ENCODE measurements at places on chromosomes 1 and 21.

DNA sequence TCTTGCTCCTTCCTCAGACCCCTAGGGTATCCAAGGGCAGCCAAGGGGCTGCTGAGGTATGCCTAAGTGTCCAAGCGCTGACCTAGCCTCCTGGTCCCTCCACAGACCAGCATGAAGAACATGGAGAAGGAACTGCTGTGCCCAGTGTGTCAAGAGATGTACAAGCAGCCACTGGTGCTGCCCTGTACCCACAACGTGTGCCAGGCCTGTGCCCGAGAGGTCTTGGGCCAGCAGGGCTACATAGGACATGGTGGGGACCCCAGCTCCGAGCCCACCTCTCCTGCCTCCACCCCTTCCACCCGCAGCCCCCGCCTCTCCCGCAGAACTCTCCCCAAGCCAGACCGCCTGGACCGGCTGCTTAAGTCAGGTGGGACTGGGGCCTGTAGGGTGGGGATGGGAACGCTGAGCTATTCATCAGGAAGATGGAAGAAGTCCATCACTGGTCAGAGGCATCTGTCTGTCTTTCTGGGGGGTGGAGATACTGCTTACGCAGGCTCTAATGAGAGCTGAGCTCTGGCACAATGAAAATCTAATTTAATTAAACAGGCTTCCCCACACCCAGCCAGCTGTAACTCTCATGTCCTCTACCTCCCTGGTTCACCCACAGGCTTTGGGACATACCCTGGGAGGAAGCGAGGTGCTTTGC is 1.8 kb downstream of the TRIM46 start:
- DNase-seq, result no peak

GRCh38 chr1:29384496-29385015 is 148.2 kb downstream of the PTPRU start:
- DNase-seq, result no peak

DNA sequence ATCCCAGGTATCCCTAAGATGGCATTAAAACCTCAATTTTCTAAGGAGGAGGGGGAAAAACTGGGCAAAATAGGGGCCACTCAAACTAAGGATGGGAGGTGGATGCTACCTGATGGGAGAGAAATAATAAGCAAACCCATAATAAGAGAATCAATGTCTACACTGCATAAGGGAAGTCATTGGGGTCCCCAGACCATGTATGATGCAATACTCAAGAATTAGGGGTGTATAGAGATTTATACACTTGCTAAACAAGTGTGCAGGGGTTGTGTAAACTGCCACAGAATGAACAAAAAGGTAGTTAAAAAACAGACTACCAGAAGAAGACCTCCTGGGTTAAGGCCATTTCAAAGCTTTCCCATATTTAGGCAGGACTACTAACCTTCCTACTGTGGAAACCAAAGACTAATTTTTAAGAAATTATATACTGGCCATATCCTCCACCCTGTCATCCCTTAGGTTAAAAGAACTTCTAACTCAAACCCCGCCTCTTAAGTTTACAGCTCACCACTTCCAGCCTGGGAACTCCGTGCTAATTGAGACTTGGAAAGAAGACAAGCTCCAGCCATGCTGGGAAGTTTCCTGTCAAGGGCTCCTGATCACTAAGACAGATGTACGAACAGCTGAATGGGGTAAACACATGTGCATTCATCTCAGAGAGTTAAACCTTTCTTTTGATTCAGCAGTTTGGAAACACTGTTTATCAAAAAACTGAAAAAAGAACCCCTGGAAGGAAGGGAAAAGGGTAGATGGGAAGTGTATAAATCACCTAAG is 64.4 kb upstream of the TLR5 start:
- DNase-seq, result no peak

GRCh38 chr1:119758584-119758983 is 10.1 kb downstream of the HMGCS2 start:
- no peak for DNase-seq

DNA sequence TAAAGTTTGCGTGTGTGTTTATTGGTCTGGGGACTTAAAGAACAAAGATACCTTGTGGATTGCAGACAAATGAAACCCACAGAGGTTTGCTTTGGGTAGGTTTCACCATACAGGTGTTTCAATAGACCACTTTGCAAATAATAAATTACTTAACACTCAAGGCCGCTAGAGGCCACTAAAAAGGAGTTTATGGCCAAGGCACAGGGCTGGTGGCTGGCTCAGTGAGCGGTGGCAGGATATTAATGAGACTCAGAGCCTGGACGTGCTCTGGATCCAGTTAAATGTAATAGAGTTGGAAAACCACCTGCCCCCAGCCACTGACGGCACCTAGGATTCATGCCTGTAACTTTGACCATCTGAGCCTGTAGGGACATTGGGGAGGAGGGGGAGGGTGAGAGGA is 44.5 kb downstream of the LRRC38 start:
- peak; percentile 44 for DNase-seq

- DNase-seq, result no peak
These were observed 29.0 kb upstream of the PLA2G2A start for GRCh38 chr1:20008391-20008841.

DNA sequence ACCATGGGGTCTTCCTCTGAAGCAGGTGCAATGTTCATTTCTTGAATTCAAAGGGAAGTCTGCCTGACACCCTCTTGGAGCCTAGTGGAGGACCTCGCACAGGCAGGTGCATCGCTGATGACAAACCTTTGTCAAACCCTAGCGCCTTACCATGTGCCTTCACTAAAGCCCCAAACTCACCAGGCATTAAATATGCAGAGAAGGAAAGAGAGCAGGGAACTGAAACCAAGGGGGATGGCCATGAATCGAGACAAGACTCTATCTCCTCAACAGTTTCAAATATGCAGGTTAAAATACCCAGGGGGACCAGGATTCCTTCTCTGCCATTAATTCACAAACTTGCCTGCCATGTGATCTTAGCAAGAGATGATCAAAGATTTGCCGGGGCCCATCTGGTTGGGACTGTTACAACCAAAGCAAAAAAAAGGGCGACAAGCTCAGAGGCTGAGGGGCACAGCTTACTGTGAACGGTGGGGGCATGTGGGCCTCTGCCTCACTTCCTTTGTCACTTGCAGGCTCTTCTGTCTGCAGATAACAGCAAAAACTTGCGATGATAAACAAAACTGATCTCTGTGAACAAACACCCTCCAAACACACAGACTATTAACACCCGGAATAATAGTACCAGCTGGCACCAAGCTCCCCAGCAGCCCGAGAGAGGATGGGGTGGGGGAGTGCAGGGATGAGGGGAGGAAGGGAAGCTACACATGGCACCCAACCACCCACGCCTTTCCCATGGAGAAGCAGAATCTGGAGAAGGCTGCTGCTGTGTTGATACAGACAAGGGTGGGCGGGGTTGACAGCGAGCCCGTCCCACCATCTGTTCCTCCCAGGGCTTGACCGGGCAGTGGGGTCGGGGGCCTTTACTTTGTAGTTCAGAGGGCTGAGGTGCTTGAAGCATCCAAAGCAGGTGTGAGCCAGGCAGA is 33.9 kb downstream of the TMEM63A start:
- no peak for DNase-seq

GRCh38 chr1:29584362-29584761 is 348.0 kb downstream of the PTPRU start:
- no peak for DNase-seq

DNA sequence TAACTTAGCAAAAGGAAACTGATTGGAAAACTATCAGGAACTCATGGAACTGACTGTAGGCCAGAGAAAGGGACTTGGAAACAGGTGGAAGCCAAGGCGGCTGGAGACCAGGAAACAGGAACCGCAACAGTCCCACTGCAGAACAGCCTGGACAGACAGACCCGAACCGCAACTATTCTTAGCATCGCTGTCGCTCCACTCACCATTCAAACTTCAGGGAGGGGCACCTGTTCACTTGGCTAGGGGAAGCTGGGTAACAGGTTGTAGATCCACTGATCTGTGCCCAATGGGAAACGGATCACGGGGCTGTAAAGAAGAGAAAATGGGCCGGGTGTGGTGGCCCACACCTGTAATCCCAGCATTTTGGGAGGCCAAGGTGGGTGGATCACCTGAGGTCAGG is 61.9 kb downstream of the CLSTN1 start:
- DNase-seq, result no peak

- DNase-seq, result no peak
These were observed 46.4 kb downstream of the AJAP1 start for GRCh38 chr1:4700801-4701200.

DNA sequence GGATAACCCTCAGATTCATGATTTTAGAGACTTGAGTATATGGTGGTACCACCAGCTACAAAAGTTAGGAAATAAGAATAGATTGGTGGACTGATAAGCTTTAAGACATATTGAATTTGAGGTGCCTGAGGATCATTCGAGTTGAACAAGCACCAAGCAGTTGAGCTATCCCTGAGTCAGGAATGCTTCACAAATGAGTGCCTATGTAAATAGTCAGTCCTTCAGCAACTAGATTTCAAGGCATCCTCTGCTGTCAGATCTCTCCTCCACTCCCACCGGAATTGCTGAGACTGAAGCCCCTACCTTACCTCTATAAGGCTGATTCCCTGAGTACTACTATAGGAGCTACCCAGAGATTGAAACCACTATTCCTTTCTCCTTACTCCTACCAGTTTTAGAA is 7.1 kb downstream of the BTF3L4 start:
- no peak for DNase-seq

DNA sequence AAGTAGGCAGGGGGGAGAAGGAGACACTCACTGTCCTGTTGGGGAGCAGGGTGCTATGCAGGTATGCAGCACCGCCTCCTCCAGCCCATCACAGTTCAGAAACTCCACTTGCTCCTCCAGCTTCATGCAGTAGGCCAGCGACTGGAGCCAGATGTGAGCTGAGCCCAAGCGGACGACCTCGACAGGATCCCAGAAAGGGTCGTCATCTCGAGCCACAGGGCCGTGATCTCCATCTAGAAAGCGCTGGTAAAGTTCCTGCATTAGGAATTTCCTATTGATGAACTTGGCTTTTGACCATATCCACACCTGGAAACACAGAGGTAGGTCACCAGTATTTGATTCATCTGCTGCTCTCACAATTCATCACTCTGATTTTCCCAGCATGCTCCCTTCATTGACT is 56.1 kb downstream of the SCCPDH start:
- no peak for DNase-seq

DNA sequence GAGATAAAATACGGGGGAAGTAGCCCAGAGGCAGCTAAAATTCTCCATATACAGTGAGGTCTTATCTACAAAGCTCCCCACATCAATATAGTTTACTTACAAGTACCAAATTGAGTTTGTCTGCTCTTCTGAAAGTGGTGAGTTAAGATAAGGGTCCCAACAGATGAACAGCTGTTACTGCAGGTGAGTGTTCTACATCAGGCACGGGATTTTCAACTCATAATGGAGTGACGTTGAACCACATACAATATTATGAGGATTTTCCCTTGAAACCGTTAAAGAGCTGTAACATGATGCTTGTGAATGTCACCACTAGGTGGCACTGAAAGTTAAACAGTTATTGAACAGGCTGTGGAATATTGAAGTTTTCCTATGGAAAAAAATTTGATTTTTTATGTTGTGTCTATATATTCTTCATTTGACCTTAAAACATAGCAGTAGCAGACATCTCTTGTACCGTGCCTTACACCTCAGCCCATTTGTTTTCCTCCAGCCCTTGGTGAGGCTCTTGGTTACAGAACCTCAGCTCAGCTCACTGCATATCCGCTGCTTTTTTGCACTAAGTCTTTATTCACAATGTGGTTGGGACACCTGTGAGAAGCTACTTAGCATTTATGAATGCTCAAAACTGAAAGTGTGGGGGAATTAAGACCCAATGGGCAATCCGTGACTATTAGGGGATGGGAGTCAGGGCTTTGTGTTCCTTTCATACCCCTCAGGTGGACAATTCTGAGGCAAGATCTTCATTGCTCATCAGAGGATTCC is 23.2 kb downstream of the CD1D start:
- peak; percentile 52 for DNase-seq

DNA sequence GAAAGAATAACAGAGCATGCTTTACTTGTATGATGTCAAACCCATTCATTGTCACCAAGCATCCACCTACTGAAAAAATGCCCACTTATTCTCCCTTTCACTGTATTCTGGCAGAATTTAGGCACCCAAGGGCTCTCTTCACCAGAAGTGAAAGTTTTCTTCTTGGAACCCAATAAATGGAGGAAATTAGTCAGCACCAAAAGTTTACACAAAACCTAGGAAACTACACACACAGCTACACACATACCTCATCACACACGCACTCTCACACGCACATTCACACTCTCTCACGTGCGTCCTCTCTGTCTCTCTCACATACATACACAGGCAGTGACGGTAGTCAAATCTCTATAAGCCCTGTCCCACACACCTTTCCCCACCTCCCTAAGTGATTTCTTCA is 37.6 kb downstream of the MCOLN2 start:
- no peak for DNase-seq

DNA sequence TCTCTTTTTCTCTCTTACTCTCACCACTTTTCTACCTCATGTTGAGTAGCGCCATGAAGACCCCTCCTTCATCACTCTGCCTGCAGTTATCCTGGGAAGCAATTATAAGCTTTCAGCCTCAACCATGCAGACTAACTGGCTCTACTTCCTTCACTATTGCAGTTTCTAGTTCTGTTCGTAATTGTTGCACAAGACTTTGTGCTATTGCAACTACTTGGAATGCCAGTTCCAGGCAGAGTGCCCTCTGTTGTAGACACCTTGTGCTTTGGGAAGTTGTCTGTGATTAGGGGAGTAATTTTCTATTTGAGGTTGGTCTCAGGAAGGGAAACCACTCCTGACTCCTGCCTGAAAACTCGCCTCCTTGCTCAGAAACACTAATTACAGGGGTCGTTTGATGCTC is 19.4 kb downstream of the PGM1 start:
- DNase-seq, result no peak

GRCh38 chr1:154996966-154997701 is 3.7 kb downstream of the LENEP start:
- DNase-seq, result no peak

- no peak for DNase-seq
These were observed 2.3 kb upstream of the EFNA3 start for GRCh38 chr1:155076371-155076770.

DNA sequence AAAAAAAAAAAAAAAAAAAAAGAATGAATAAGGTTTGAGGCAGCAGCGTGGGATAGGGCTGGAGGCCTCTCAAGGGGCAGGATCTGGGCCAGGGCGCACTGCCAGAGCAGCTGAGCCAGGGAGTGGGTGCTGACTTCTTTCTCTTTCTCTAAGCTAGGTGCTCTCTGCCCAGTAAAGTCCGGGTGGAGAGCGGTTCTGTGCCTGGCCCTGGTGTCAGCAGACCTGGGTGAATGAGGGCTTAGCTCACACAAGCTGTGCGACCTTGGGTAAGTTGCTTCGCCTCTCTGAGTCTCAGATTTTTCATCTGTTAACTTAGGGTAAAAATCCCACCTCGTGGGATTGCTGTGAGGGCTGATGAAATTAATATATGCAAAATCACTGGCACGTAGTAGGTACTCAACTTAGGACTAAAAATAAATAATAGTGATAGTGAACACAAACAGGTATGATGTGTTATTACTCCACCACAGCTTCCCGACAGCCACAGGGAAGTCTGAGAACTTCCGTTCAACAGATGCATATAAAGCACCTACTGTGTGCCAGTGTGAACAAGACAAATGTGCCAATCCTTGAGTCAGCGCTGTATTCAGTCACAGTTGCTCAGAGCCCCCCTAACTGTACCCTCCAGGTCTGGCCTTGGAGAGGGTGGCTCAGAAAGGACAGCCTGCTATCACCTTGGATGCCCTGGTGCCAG is 2.0 kb upstream of the FAM131C start:
- no peak for DNase-seq

- DNase-seq, result no peak
These were observed 148.9 kb downstream of the PBX1 start for GRCh38 chr1:164707868-164708331.

- DNase-seq, result no peak
These were observed 133.3 kb downstream of the XPR1 start for GRCh38 chr1:180765151-180765550.

GRCh38 chr1:153478047-153478691 is 17.7 kb upstream of the S100A7 start:
- DNase-seq, result no peak

Measured in SW480 (cell line).